ENCODE measurements at places on chromosomes 4 and X. TPM values are rescaled to one million over a fixed set of nuclear protein-coding genes. Genes with fewer than 3 reads are reported as not detected.

PRKG2 gene
- 2.5 TPM for total RNA-seq

ENOX2 gene
- 12.2 TPM for total RNA-seq

MID2 gene
- total RNA-seq, result 7.5 TPM

CXCL11 gene
- total RNA-seq, result 1.2 TPM

SCLT1 gene
- total RNA-seq, result 7.3 TPM
